ENCODE measurements at places on chromosomes 13 and 19.

DNA sequence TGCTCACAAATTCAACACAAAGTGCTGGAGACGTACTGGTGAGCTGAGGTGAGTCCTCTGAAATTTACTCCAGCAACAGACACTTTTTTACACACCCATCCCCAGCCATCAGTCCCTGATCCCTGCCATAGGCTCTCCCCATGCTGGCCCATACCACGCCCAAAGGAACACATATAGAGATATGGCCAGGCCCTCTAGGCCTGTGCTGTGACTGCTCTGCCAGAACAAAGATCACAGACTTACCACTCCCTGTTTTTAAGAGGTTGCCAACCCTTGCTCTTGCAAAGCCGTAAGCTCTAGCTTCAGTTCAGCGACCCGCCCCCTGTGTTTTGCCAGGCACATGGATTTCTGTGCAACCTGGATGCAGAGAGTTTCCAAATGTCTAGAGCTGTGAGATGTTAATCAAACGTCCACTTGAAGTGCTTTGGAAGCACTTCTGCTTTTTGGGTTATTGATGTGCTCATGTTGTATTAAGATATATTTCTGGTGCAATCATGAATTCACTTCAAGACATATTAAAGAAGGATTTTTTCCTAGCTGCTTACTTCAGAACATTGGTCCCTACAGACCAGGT, 59.7 kb downstream of the DLEU7 start:
- DNase-seq, result no peak

DNA sequence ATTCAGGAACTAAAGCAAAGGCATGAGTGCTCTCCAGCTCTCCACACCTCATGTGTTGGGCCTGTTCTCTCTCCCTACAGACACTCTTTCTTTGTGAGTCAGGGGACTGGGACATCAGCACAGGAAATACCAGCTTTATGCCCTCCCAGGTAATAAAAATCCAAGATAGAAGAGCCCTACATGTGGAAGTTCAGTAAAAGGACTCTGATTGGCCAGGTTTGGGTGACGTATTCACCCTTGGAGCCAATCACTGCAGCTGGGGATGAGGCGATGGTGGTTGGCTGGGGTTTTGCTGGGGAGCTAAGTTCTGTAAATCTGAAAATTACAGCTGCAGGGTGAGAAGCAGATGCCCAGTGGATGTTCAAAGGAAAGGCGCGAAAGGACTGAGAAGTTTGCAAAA, 32.5 kb downstream of the CCDC70 start:
- no peak for DNase-seq

- no peak for DNase-seq
Observed at GRCh38 chr13:43339805-43340550, 316.6 kb downstream of the DNAJC15 start.

GRCh38 chr19:46489445-46490272, 6.0 kb downstream of the PNMA8B start:
- no peak for DNase-seq

DNA sequence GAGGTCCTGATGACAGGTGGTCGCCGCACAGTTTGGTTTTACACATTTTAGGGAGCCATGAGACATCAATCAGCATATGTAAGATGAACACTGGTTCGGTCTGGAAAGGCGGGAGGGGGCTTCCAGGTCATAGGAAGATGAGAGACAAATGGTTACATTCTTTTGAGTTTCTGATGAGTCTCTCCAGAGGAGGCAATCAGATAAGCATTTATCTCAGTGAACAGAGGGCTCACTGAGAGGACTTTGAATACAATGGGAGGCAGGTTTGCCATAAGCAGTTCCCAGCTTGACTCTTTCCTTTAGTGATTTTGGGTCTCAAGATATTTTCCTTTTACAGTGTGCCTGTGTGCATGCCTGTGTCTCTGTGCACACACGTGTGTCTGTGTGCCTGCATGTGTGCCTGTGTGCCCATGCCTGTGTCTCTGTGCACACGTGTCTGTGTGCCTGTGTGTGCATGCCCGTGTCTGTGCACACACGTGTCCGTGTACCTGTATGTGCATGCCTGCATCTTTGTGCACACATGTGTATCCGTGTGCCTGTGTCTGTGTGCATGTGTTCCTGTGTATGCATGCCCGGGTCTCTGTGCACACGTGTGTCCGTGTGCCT, 35.5 kb upstream of the TMEM255B start:
- no peak for DNase-seq

DNA sequence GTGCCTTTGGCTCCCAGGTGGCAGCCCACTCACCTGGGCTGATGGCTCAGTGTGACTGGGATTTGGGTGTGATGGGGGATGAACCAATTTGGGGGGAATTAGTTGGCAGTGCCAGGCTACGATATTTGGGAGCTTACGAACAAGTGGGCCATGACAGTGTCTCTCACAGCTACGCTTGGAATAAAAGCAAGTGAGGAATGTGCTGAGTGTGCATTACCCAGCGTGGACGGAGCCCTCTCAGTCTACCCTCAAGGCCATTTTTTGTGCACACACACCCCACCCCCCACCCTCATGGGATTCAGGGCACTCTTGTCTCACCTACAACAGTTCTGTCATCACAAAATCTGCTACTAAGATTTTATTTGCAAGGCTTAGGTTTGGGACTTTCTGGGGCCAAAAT, 329.1 kb downstream of the NDFIP2 start:
- DNase-seq, result no peak

DNA sequence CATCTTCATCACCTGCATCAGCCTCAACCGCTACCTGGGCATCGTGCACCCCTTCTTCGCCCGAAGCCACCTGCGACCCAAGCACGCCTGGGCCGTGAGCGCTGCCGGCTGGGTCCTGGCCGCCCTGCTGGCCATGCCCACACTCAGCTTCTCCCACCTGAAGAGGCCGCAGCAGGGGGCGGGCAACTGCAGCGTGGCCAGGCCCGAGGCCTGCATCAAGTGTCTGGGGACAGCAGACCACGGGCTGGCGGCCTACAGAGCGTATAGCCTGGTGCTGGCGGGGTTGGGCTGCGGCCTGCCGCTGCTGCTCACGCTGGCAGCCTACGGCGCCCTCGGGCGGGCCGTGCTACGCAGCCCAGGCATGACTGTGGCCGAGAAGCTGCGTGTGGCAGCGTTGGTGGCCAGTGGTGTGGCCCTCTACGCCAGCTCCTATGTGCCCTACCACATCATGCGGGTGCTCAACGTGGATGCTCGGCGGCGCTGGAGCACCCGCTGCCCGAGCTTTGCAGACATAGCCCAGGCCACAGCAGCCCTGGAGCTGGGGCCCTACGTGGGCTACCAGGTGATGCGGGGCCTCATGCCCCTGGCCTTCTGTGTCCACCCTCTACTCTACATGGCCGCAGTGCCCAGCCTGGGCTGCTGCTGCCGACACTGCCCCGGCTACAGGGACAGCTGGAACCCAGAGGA, 2.6 kb downstream of the P2RY11 start:
- no peak for DNase-seq
